ENCODE measurements at places on chromosomes 2 and 18.

- no peak for DNase-seq
These were observed 407.2 kb upstream of the HNRNPA3 start for GRCh38 chr2:176805345-176805744.

DNA sequence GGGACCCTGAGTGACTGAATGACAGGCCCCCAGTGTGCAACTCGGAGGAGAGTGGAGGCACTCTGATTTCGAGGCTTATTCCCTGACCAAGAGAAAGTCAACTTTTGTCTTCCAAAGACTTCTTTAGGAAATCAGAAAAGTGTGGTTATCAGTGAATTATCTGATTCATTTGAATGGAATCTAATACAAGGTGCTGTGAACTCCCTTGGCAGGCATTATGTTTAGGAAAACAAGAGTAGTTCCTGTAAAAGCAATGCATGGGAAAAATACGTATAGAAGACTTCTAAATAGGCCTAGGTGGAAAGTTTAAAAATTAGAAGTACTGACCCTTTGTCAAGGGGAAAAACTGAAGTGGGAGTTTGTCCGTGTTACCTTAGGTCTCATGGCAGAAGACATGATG, 269.4 kb downstream of the GBX2 start:
- DNase-seq: no peak

GRCh38 chr18:70418546-70419311, 129.9 kb downstream of the SOCS6 start:
- DNase-seq: no peak

GRCh38 chr2:240130393-240131195, 5.5 kb downstream of the COPS9 start:
- DNase-seq: no peak

DNA sequence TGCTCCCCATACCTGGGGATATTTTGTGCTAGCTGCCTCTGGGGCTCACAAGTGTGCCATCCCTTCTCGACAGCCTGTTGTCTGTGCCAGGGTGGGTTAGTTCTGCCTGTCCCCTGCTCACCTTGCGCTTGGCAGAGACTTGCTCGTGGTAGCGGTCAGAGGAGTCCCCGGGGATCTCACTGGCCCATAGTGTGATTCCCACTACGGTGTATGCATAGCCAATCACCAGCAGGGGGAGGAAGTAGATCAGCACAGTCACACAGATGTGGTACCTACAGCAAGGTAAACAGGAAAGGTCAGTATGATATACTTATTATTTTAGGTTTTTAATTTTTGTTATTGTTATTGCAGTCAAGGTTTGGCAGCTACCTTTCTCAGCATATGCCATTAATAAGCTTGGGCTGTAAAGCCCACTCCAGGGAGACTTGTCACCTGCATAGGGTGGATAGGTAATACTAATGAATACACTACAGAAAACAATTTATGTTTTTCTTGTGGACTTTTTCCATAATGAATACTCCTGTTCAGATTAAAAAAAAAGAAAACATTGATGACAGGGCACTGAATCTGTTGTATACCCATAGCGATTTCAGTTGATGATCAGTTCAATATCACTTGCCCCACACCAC, 95.2 kb downstream of the POLE4 start:
- no peak for DNase-seq
